Kidney (tissue), 22 donors: ENCODE measurements at places on chromosomes 12 and 14. TPM values are rescaled to one million over a fixed set of nuclear protein-coding genes. Genes with fewer than 3 reads are reported as not detected.

GRCh38 chr14:103707329-103708263 lies 7.7 kb downstream of the XRCC3 start:
- H3K27me3 ChIP-seq = no peaks in the 10 kb centered on the region
- no peak for DNase-seq
- no peak overlapping the region for H3K4me3 ChIP-seq
- no peak overlapping the region for H3K27ac ChIP-seq
- peaks cover 5% of the 10 kb centered on the region for H3K36me3 ChIP-seq
- H3K4me1 ChIP-seq = no peaks in the 10 kb centered on the region

DNA sequence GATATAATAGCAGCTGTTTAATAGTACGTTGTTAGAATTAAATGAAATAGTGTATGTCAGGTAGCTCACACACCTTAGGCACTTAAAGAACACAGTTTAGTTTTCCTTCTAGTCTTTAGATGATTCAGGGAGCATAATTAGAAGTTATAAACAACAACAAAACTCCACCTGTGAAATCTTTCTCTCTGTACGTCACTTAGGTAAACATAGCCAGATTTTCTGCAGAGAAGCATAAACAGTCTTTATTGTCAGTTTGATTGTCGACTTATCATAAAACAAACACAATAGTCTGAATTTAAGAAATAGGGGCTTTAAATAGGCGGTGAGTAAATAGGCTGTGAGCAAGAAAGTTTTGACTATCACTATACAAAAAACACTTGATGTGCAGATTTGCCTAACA lies 84.6 kb upstream of the PKP2 start:
- H3K36me3 ChIP-seq = no peaks in the 10 kb centered on the region
- no peaks in the 10 kb centered on the region for H3K4me1 ChIP-seq

DNA sequence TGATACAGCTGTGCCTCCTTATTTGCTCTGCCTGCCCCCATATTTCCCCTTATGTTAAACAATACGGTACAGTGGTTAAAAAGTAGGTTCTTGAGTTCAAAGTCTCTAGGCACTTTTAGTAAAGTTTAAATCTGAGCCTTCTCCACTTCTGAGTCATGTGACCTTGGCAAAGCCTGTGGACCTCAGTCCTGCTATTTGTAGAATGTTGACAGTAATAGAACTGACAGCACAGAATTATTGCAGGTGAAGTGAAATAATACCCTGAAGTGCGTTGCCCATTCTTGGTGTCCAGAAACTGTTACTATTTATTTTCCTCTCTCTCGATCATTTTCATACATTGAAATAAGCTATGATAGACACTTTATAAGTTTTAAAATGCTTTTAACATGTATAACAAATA lies 499.7 kb downstream of the EGLN3 start:
- H3K27me3 ChIP-seq = no peaks in the 10 kb centered on the region
- no peak for DNase-seq
- no peak overlapping the region for H3K4me3 ChIP-seq
- no peaks in the 10 kb centered on the region for H3K4me1 ChIP-seq
- H3K36me3 ChIP-seq = no peaks in the 10 kb centered on the region
- no peak overlapping the region for H3K27ac ChIP-seq

DNA sequence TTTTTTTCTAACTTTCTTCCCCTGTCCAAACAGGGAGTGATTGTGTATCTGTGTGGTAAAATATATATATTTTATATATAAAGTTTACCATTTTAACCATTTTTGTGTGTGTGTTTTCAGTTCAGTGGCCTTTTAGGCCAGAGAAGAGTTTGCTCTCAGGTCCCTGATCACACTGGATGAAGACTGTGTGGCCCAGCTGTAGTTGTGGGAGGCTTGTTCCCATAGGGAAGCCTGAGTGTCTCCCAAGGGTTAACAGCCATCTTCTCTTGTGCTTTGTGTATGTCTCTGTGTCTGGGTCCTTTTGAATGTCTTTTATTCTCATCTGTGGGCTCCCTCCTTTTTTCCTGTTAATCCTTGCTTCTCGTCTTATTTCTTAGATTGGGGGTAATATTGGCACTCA lies 23.4 kb downstream of the CGRRF1 start:
- H3K4me3 ChIP-seq = no peak overlapping the region
- H3K4me1 ChIP-seq = no peaks in the 10 kb centered on the region
- DNase-seq = no peak
- H3K27ac ChIP-seq = no peak overlapping the region

DNA sequence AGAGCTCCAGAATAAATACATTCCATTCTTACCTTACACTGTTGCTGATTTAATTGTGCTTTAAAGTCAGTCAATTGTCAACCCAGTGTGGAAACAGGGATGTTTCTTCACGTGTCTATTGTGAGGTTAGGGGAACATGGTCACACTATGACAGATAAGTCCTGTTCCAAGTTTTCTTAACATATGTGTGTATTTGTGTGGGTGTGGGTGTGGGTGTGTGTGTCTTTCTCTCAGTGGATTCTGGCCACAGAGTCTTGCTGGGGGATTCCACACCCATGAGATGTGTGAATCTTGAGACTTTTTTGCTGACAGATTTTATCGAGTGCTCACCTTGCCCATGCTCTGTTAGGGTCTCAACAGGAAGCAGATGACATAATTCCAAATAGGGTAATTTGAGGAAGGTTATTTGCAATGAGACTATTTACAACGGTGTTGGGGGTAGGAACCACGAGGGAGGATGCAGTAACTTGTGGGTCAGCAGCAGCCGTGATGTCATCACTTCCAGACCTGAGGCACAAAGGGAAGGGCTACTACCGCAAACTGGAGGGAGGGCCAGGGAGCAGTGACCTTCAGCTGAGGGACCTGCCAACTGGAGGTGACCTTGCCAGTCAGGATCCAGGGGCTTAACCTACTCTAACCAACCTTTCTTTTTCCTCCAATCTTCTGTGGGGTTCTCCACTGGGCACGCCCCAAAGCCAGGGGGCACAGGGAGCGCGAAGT lies 1.9 kb upstream of the VRK1 start:
- no peak overlapping the region for H3K4me3 ChIP-seq
- peak; percentile 46 for DNase-seq
- H3K4me1 ChIP-seq = no peaks in the 10 kb centered on the region
- H3K27ac ChIP-seq = no peak overlapping the region

GRCh38 chr12:92141591-92142121 lies 4.0 kb downstream of the BTG1 start:
- DNase-seq = no peak
- H3K27me3 ChIP-seq = no peaks in the 10 kb centered on the region
- H3K27ac ChIP-seq = peak overlapping the region; percentile 30
- H3K4me3 ChIP-seq = peak overlapping the region; percentile 89
- peaks cover 4% of the 10 kb centered on the region for H3K36me3 ChIP-seq
- H3K4me1 ChIP-seq = peaks cover 10% of the 10 kb centered on the region

DNA sequence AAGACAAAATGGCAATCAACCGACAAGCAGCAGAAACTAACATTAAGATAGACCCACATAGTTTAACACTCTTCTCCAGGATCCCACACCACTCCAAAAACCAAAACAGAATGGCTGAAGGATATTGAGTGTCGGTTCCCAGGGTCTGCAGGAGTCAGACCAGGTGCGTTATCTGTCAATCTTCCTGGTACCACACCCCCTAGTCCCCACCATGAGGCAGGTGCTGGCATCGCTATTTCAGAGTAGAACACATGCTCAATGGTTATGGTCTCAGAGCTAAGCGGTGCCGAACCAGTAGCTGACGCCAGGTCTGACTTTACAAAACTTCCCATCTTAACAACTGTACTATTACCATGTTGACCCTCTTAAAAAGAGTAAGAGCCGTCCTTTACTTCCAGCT lies 10.2 kb downstream of the STX2 start:
- DNase-seq = no peak
- no peaks in the 10 kb centered on the region for H3K27me3 ChIP-seq
- H3K36me3 ChIP-seq = no peaks in the 10 kb centered on the region
- H3K27ac ChIP-seq = no peak overlapping the region
- peaks cover 4% of the 10 kb centered on the region for H3K4me1 ChIP-seq

GRCh38 chr14:104557766-104558165 lies 21.8 kb upstream of the C14orf180 start:
- H3K4me1 ChIP-seq = no peaks in the 10 kb centered on the region
- H3K4me3 ChIP-seq = no peak overlapping the region
- H3K27me3 ChIP-seq = no peaks in the 10 kb centered on the region
- no peak overlapping the region for H3K27ac ChIP-seq
- DNase-seq = no peak

DNA sequence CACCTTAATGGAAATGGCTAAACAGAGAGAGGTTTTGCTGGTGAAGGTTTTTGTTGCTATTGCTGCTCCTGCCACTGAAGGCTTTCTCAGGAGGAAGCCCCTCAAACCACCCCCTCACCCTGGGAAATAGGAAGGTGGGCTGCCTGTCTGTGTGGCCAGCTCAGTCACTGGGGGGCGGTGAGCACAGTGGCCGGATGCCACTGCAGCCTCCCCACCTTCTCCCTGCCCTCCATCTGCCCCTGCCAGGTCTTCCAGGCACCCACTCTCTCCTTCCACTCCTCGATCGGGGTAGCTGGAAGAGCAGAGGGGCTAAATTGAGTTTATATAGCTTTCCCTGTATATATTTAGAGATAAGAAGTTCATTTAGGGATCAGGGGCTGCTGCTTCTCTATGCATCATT lies 80.8 kb downstream of the PAPOLA start:
- H3K4me3 ChIP-seq = no peak overlapping the region
- H3K36me3 ChIP-seq = no peaks in the 10 kb centered on the region
- DNase-seq = no peak

DNA sequence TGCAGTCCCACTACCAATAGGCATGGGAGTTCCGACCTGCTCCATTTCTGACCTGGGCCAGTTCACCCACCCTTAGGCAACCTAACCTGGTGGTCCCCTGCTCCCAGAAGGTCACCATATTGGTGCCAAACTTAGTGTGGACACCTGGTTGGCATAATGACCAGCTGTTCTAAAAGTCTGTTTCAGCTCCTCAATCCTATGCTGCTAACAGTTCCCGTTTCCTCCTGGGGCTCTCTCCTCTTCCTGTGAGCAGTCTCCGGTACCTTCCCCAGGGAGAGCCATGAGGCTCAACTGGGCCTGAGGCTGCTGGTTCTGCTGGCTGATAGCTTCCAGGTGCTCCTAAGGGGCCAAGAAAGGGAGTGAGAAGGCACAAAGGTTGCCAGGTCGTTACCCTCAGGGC lies 15.9 kb upstream of the BLTP3B start:
- H3K36me3 ChIP-seq = no peaks in the 10 kb centered on the region
- no peak for DNase-seq
- no peaks in the 10 kb centered on the region for H3K4me1 ChIP-seq
- no peaks in the 10 kb centered on the region for H3K27me3 ChIP-seq

DNA sequence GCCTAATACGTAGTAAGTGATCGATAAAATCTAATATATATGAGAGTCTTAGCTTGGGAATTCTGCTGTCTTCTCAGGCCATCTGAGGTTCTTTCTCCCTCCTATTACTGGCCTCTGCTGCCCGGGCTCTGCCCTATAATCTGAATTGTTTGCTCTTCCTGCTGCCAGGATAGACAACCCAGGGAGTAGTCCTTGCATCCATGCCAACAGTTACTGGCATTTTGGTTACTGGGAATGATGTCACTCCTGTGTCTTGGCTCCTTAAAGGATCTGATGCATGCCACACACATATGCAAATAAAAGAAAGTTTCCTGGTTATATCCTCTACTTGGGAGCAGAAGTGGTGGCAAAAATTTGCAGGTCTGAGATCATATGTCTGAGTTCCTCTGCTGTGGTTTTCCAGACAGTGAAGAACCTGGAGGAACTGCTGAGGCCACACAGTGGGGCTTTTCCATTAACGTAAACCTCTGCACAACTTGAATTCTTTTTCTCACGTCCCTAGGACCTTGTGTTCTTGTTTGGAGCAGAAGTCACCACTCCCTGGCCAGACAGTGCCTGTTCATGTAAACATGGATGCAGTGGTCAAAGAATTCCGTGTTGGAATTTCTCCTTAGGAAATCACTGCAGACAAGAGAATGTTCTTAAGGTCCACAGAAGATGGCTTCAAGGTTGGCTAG lies 320.6 kb upstream of the TBX3 start:
- H3K27me3 ChIP-seq = no peaks in the 10 kb centered on the region
- no peak overlapping the region for H3K4me3 ChIP-seq
- H3K36me3 ChIP-seq = no peaks in the 10 kb centered on the region
- H3K4me1 ChIP-seq = no peaks in the 10 kb centered on the region
- no peak for DNase-seq

Gene SLC6A13
- 161 TPM for polyA plus RNA-seq

GRCh38 chr12:59070322-59070933 lies 150.1 kb upstream of the LRIG3 start:
- no peaks in the 10 kb centered on the region for H3K27me3 ChIP-seq
- H3K4me1 ChIP-seq = no peaks in the 10 kb centered on the region
- no peak overlapping the region for H3K4me3 ChIP-seq
- no peaks in the 10 kb centered on the region for H3K36me3 ChIP-seq
- DNase-seq = no peak
